CD4-positive, alpha-beta T cell treated with Interleukin-21 for 1 hour (primary cell): ENCODE measurements at places on chromosomes 13 and 19.

DNA sequence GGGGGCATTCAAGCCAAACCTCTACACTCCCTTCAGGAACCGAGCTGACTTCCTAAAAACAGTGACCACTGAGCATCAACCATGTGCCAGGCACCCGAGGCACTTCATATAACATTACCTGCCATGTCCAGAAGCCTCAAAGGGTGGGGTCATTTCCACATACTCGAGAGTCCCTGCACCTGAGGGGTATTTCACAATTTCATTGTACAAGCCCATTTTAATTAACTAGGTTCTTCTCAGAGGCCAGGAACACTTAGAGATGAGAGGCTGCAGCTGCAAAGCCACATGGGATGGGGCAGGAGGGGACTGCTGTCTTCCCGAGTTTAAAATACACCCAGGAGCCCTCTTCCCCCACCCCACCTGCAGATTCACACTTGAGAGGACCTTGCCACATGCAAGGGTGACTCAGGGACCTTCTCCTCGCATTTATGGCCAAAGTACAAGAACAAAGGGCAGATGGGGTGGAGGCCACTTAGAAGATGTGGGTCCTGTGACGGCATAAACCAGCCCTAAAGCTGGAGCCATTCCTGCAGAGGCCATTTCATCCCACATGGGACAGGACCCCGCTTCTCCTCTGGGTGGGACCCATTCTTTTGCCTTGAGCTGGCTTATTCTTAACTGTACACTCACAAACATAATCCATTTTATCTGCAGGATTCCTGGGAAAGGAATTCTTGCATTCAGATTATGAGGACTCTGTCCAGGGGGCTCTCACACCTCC lies 43.9 kb downstream of the RAB20 start:
- DNase-seq: no peak

DNA sequence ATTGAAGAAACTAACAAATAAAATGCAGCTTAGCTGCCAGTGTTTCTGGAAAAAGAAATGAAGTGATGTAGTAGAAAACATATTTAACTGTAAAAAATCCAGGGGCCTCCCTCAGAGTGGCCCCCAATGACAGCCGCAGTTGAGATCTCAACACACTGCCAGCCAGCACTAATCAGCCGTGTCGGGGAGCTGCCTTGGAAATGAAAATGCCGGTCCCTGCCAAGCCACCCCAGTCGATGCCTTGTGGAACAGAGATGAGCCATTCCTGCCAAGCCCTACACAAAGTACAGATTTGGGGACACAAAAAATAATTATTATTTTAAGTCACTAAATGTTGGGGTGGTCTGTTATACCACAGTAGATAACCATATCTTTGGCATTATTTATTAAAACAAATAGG lies 1342.4 kb downstream of the EFNB2 start:
- no peak for DNase-seq

GRCh38 chr19:16015805-16016173 lies 60.5 kb upstream of the TPM4 start:
- no peak for DNase-seq

DNA sequence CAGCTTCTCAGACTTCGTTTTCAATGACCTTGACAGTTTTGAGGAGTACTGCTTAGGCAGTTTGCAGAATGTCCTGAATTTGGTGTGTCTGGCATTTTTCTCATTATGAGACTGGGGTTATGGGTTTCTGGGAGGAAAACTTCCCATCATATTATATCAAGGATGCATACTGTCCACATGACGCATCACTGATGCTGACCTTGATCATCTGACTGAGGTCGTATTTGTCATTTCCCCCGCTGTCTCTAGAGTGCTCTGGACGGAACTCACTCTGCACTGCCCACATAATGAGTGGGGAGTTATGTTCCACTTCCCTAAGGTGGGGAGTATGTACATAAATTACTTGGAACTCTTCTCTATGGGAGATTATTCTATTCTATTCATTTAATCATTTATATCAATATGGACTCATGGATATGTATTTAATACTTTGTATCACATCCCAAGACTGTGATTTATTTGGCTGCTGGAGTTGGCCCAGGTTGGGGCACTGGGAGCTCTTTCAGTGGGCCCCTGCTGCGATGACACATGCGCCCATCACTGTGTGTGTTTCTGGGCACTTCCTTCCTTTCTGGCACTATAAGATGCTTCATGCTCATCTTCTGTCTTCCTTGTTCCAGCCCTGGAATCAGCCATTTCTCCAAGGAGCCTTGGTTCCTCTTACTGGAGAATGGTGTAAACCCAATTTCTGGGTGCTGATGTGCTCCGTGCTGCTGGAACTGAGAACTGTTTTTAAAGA lies 138.6 kb downstream of the MIPEP start:
- DNase-seq: no peak

GRCh38 chr13:65090186-65090585 lies 2139.9 kb downstream of the PCDH9 start:
- no peak for DNase-seq

- DNase-seq: no peak
Measured at GRCh38 chr19:32318884-32319520, 26.4 kb upstream of the ZNF507 start.

GRCh38 chr13:73535341-73535740 lies 476.5 kb downstream of the KLF5 start:
- no peak for DNase-seq

GRCh38 chr19:39277598-39277997 lies 9.4 kb downstream of the IFNL2 start:
- no peak for DNase-seq

DNA sequence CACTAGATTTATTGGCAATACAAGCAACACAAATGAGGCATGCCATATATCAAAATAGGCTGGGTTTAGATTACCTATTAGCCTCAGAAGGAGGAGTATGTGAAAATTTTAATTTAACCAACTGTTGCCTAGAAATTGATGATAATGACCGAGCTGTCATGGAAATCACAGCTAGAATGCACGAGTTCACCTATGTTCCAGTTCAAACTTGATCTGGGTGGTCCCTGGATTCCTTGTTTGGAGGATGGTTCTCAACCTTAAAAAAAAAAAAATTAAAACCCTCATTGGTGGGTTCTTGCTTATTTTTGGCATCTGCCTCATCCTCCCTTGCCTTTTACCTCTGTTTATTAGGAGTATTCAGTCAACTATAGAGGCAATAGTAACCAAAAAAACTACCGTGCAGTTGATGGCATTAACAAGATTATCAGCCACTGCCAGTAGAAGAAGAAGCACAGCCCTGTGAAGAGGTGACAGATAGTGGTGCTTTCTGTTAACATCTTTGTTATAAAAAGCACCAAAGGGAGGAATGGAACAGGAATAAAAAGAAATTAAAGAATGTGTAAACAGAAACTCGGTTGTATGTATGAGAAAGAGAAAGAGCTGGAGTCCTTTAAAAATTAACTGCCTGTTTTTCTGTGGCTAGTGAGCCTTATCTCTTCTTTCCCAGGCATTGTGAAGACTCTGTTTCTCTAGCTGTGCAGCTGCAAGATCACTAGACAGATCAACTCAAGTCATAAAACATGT lies 106.4 kb downstream of the ZNF429 start:
- no peak for DNase-seq

DNA sequence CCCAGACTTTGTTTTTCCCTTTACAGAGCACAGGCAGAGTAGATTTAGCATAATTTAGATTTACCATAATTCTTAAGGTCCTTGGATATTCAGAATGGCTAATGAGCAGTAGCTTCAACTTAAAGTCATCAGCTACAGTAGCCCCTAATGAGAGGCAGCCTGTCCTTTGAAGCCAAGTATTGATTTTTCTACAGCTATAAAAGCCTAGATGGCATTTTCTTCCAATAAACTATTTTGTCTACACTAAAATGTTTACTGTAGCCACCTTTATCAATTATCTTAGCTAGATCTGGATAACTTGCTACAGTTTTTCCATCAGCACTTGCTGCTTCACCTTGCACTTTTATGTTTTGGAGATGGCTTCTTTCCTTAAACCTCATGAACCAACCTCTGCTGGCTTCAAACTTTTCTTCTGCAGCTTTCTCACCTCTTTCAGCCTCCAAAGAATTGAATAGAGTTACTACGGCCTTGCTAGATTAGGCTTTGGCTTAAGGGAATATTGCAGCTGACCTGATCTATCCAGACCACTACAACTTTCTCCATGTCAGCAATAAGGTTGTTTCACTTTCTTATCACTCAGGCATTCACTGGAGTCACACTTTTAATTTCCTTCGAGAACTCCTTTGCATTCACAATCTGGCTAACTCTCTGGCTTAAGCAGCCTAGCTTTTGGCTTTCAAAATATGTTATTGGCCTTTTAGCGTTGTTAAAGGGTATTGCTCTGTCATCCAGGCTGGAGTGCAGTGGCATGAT lies 26.6 kb downstream of the BRD4 start:
- DNase-seq: no peak
